D721Med (cell line): ENCODE measurements at places on chromosomes 5 and 9.
A peak's percentile ranks its signal among the peaks of the same experiment; 100 is the strongest.

DNA sequence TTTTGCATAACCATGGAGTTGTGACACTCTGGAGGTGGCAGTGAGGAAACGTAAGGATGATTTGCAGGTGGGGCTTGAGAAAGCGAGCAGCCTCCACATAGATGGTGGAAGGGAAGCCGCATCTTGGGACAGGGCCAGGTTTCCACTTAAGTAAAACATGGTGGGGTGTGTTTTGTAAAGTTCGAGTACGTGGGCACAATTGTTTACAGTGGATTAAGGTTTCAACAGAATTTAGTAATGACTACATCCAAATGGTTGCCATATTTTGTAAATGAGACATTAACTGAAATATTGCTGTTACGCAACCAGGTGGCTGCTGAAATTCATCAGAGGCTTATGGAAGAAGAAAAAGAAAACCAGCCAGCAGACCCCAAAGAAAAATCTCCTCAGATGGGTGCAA is 85.4 kb upstream of the IL7R start:
- DNase-seq: no peak

DNA sequence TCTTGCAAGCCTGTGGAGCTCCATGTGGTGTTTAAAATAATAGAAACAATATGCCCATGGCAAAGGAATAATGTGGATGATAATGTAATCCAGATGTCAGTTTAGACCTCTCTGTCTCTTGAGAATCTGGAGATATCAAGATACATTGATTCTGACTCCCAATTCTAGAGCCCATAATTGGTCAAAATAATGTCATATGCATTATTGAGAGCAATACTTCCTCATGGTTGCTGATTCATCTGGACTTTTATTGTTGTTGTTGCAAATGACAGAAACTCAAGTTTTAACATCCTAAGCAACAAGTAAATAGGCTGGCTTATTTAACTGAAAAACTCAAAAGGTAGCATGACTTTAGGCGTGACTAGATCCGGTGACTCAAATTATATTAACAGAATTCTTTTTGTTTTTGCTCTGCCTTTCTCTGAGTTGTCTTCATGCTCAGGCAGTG is 152.1 kb downstream of the PCSK1 start:
- DNase-seq: no peak

GRCh38 chr5:184471-184870 is 6.8 kb upstream of the LRRC14B start:
- DNase-seq: no peak

- no peak for DNase-seq
Observed at GRCh38 chr5:65938256-65938655, 11.9 kb downstream of the ERBIN start.

DNA sequence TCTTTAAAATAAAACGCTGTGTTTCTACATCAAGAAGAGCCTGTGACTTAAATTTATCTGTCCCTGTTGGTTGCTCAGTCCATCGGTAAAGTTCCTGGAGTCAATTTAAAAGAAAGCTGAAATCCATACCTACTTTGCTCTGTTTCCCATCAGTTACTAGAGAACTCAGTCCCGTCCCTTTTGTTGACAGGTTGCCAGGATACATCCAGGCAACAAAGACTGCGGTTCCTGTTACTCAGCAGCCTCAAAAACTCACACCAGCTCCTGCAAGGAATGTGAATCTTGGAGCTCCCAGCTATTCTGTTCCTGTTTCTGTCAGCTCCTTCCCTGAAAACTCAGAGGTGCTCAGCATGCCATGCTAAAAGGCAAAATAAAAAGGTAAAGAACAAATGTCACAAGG is at the start of gene ZNF474:
TSS of gene ZNF474 (plus strand) at position 241 of the 400 bp plus-strand sequence. CDS start 22,445 bp downstream, outside the sequence.
- DNase-seq: no peak

DNA sequence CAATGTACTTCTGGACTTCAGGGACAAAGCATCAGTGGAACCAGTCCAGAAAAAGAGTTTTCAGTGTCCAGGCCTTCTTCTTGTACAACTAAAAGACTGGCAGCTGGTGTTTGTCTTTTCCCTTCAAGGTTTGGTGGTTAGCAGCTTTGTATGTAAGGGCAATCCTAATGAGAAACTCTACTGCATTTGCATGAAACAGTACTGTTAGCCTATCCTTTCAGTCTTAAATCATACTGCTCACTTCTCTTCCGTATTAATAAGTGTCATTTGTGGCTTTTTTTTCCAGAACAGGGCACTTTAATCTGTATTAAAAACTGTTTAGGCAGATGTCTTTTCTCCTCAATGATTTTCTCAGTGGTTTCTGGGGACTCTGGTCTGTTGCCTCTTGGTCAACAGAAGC is 48.9 kb downstream of the FAM174A start:
- no peak for DNase-seq

DNA sequence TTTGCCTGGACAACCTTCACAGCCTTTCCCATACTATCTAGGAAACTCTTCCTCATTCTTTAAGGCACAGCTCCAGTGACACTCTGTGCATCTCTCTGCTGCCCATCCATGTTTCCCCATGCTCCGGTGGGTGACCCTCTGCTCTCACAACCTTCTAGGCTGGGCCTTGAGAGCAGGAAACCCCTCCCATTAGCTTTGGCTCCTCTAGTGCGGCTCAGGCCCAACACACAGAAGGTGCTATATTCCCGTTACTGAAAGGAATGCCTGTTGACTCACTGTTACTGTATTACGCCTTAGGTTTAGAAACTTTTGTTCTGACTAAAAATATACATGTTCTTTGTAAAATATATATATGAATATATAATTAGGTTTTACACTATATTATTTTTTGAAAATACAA is 8.1 kb upstream of the CCL28 start:
- no peak for DNase-seq

- DNase-seq: no peak
Observed at GRCh38 chr9:14827805-14828204, 82.4 kb downstream of the FREM1 start.

- no peak for DNase-seq
Observed at GRCh38 chr9:71990466-71990865, 69.9 kb downstream of the C9orf57 start.

GRCh38 chr5:105230516-105231157 is 1668.0 kb upstream of the NUDT12 start:
- no peak for DNase-seq

DNA sequence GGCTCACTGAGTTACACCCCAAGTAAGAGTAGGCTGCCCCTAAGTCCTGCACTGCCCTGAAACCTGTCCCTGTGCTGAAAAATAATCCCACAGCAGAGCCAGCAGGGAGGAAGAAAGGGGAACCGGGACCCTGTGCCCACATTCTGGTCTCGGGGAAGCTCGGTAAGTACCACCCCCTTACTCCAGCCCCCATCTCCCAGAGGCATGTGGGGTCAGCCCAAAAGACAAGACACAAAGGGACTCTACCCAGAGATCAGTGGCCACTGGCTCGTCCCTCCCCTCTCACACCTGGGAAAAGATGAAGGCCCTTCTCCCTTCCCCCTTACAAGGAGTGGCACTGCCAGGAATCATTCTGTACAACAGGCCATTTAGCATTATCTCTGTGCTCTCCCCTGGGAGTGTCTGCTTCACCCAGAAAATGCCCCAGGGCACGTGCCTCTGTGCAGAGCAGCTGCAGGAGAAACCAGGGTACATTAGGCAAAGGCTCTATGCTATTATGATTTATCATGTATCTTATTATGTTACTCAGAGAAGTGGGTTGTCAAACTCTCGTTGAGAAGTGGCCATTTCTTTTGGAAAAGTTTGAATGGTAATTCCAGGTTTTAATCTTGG is 71.3 kb downstream of the NDFIP1 start:
- no peak for DNase-seq

DNA sequence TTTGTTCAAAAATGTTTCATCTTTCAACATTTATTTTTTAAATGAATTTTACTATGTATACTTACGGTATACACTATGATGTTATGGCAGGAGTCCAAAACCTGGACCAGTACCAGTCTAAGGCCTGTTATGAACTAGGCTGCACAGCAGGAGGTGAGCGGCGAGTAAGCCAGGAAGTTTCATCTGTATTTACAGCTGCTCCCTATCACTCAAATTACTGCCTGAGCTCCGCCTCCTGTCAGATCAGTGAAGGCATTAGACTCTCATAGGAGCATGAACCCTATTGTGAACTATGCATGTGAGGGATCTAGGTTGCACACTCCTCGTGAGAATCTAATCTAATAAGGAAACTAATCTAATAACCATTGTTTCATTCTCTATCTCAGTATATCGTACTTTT is 715.5 kb upstream of the PTPRD start:
- no peak for DNase-seq

GRCh38 chr9:6552033-6552432 is 93.5 kb downstream of the GLDC start:
- no peak for DNase-seq

DNA sequence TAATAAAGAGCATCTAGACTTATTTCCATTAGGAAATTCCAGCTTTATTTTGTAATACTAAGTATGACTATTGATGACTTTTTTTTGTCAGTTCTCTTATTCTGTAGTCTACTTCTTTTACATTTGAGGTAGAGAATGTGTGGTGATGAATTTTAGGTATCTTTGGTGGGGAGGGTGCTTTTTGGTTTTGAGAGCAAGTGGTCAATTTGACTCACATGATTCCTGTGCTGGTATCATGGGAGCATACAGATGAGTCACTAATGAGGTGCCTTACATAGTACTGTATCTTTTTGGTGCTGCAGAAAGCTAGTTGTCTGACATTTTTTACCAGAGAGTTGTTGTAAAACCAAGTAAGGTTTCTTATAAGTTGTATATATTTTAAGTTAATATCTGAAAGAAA is 35.3 kb downstream of the ERBIN start:
- no peak for DNase-seq

DNA sequence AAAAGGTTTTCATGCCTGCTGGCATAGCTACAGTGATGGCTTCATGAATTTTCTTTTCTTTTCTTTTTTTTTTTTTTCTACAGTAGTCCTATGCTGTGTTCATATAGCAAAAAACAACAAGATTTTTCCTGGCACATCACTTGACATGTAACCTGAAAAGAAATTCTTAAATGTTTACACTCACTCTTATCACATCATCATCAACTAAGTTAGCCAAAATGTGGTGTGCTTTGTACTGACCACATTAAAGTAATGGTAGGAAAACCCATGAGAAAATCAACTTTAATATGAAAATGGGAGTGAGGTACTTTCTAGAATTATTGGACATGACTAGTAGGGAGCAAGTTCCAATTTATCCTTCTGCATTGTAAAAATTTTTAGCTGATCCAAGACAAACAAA is 146.7 kb downstream of the SSBP2 start:
- DNase-seq: no peak

DNA sequence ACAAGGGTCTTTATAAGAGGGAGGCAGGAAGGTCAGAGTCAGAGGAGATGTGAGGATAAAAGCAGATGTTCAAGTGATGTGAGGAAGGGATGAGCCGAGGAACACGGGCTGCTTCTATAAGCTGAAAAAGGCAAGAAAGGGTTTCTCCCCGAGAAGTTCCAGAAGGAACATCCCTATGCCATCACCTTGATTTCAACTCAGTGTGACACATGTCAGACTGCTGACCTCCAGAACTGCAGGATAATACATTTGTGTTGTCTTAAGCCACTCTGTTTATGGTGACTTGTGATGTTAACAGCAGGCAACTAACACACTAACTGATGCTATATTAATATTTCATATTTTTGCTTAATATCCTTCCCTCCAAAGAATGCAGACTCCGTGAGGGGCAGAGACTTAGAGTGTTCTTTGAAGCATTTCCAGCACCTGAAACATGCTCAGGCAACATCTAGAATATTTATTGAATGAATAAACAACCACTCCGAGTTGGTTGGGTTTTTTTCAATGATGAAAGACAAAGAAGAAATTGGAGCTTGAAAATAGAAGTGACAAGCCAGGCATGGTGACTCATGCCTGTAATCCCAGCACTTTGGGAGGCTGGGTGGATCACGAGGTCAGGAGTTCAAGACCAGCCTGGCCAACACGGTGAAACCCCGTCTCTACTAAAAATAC is 77.6 kb upstream of the ADRA1B start:
- no peak for DNase-seq

GRCh38 chr9:17627641-17628040 is 48.8 kb downstream of the SH3GL2 start:
- DNase-seq: no peak

DNA sequence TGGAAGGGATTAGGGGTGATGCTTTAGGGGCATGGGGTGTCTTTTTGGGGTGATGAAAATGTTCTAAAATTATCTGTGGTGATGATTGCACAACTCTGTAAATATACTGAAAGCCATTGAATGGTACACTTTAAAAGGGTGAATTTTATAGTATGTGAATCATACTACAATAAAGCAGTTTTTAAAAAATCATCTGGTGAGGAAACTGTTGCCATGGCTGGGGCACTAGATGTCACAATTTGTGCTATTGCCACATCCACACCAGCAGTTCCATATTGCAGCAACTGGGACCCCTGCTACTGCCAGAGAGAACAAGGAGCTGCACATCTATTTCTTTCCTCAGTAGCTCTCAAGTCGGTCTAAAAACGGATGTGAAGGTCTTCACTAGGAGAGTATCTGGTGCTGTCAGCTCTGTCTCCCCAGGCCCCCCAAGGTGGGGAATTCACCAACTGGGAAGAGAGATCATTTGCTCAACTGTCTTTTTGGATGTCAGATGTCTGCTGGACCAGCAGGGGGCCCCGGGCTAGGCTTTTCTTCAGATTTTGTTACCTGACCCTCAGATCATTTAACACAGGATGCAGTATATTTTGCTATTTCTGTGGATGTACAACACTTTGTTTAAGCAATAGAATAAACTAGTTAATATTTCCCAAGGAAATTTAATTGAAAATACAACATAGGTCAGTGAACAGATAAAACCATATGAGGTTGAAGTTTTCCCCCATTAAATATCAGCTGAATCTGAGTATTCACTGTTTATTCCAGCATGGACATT is 13.2 kb downstream of the CMYA5 start:
- DNase-seq: no peak

GRCh38 chr5:81069990-81070389 is 109.8 kb downstream of the RASGRF2 start:
- no peak for DNase-seq

DNA sequence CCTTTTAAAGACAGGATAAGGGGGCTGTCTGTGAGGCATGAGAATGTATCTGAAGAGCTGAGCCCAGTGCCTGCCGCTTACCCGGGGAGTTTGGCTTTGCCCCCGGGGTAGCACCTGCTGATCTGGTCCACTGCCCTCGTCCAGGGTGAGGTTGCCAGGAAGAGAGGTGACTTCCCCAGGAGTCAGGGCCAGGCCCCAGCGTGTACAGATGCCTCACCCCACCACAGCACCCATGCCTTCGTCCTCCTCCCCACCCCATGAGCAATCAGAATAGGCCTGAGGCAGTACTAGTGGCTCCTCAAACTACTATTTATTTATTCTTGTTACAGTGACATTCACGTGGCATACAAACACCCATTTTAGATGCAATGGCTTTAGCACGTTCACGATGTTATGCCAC is 15.7 kb upstream of the AIF1L start:
- no peak for DNase-seq

- DNase-seq: no peak
Observed at GRCh38 chr9:70046274-70047070, 2.8 kb downstream of the MAMDC2 start.

- no peak for DNase-seq
Observed at GRCh38 chr5:73918791-73919221, 292.8 kb downstream of the ARHGEF28 start.

GRCh38 chr9:34603610-34604231 is 8.2 kb downstream of the RPP25L start:
- DNase-seq: peak; percentile 89
